ENCODE measurements at places on chromosomes 2 and 18.

DNA sequence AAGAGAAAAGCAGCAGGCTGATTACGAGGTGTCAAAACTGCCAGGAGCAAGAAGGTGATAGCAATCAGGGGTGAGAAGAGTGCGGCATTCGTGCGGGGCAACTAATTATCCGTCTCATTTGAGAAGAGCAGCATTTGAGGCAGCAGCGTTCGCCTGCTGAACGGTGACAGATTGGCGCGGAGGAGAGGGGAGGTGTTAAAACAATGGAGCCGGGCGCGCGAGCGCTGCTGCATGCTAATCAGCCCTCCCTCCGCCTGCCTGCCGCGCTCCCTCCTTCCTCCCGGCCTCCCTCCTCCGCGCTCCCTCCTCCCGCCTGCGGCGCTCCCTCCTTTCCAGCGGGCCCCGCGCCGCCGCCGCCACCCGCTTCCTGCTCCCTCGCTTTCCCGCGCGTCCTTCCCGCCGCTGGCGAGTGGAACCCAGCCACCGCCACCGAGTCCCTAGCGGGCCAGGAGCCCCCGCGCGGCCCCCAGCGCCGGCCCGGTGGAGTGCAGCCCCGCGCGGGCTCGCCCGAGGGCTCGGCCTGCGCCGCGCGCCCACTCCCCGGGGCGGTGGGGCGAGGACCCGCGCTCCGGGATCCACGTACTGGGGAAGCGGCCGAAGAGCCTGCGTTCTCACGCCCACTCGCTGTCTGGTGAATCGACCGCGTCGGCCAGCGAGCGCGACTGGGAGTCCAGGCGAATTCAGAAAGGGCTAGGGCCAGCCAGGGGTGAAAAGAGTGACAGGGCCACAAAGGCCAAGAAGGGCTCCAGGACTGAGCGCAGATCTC, 69.5 kb upstream of the PSMD14 start:
- ATAC-seq = peak; percentile 85

- no peak for ATAC-seq
Observed at GRCh38 chr18:74420481-74420880, 36.6 kb downstream of the DIPK1C start.

GRCh38 chr2:99898336-99899048, 243.9 kb downstream of the AFF3 start:
- ATAC-seq = no peak

DNA sequence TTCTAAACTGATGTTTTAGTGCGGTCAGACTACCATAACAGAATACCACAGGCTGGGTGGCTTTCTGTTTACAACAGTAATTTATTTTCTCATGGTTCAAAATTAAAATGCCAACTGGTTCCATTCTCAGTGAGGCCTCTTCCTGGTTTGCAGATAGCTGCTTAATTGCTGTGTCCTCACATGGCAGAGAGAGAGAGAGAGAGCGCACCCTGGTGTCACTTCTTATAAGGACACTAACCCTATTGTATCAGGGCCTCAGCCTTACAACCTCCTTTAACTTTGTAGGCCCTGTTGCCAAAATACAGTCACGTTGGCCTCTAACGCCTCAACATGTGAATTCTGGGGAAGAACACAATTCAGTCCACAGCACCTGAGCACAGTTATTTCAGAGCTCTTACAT, 37.5 kb upstream of the ZNF385B start:
- ATAC-seq = no peak

DNA sequence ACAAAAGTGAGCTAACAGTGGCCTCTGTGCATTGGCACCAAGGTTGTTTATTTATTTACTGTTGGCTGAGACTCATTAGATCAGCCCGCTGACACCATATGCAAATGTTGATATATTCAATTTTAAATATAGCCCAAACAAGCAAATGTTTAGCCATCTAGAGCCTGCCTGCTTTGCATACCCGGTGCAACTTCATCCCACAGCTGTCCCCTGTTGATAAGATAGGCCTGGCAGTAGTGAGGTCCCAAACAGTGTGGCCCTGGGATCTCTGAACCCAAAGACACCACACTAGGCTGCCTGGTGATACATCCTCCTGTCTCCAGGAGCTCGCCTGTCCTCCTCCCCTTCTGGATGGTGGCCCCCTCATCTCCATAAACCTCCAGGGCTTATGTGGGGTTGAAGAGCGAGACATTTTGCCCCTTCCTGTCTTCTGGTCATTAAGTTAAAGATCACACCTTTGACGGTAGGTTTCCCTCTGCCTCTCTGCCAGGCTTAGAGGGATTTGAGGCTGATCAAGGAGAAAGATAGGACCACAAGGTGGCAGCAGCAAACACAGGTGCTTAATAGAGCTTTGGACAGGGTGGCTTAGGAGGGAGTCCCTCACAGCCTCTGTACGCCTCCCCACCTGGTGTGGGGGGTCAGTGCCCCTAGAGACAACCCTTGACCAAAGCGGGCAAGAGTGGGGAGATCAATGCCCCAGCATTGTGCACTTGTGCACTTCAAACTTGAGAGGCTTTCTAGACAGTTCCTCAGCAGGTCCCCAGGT, 23.7 kb upstream of the MYO5B start:
- no peak for ATAC-seq

- ATAC-seq = no peak
Observed at GRCh38 chr2:20614201-20615067, 36.5 kb downstream of the HS1BP3 start.

GRCh38 chr2:80054346-80054675, 250.2 kb downstream of the LRRTM1 start:
- ATAC-seq = no peak

GRCh38 chr2:48145845-48146452, 239.7 kb upstream of the FBXO11 start:
- ATAC-seq = peak; percentile 94

GRCh38 chr18:12328179-12328823, 20.3 kb downstream of the TUBB6 start:
- ATAC-seq = peak; percentile 19

DNA sequence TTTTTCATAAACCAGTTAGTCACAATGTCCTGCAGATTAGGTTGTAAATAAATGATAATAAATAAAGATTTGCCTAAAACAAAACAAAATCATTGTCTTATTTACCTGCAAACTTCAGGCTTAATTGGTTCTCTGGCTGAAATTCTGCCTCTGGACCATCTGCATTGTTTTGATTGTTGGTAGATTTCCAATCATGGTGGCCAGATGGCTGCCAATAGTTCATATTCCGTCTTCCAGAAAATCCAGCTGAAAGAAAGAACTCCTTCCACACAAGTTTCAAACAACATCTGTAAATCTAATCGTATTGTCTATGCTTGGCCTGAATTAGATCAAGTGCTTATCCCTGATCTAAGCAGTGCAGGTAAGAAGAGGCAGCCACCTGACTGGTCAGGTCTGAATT, 771.1 kb upstream of the ZEB2 start:
- no peak for ATAC-seq

DNA sequence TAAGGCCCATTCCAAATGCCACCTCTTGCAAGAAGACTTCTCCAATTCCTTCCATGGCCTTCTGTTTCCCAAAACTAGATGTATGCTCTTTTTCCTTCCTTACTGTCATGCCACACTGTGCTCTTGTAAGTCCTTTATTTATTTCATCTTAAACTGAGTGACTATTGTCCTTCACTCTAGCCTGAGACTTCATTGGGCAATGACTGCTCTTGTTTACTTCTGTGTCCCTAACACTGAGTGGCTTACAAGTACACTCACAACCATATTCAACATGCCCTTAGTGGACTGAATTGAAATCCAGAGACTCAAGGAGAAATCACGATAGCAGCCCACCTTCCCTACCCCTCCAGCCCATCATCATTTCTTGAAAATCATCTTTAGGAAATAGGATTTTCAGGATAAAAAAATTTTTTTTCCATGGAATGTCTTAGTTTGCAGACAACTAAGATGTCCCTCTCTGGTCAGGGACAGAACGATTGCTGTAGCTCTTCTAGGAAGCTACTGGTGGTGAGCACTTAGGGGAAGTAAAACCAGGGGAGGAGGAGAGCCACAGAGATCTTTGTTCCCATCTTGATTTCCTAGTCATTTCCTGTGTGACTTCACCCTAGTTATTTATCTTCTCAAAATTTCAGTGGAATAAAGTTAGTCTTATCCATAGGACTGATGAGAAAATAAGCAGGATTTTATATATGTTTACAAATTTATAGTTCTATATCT, 80.7 kb downstream of the CYRIA start:
- ATAC-seq = no peak

DNA sequence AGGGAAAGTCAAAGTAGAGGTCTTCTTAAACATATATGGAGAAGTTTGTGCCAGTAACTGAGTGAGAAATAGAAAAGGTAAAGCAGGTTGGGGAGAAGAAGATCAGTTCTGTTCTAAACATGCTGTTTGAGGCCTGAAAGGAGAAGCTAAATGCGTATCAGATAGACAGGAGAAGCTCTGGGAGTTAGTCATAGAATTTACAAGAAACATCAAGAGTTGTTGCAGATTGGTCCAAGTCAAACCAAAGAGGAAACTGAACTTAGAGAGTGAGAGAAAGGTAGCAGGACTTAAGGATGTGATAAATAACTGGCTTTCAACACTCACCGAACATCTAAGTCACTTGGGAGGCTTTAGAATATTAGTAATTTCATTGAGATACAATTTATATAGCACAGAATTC, 29.2 kb upstream of the CERS6 start:
- ATAC-seq = no peak

GRCh38 chr18:23442958-23443357, 10.1 kb upstream of the RIOK3 start:
- no peak for ATAC-seq

GRCh38 chr18:34794348-34794747, 84.2 kb downstream of the DTNA start:
- ATAC-seq = peak; percentile 58

DNA sequence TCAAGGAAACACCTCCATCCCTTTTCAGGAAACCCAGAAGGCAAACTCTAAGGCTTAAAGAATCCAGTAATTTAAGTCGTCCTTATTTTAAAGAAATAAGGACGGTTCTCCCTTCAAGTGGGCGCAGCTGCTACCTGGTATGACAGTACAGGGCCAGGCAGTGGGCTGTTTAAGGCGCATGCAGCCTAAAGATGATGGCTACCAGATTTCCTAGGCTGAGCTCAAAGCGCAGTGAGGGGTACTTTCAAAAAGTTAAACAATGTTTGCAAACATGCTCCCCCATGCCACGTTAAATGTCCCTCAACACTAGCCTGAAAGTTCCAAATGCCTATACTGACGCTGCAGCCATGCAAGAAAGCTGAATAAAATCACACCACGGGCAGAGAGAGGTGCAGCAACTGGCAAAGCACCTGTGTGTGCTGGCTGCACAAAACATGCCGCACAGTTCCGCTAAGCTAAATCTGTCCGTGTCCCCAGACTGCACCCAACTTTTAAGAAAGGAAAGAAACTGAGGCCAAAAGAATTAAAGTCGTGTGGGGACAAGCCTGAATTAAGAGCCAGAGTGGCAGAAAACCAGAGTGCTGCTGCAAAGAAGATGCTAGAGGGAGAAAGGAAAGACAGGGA, 583 bp downstream of the HIBCH start:
- ATAC-seq = peak; percentile 6

GRCh38 chr2:71476495-71476894, 23.1 kb downstream of the DYSF start:
- ATAC-seq = no peak

DNA sequence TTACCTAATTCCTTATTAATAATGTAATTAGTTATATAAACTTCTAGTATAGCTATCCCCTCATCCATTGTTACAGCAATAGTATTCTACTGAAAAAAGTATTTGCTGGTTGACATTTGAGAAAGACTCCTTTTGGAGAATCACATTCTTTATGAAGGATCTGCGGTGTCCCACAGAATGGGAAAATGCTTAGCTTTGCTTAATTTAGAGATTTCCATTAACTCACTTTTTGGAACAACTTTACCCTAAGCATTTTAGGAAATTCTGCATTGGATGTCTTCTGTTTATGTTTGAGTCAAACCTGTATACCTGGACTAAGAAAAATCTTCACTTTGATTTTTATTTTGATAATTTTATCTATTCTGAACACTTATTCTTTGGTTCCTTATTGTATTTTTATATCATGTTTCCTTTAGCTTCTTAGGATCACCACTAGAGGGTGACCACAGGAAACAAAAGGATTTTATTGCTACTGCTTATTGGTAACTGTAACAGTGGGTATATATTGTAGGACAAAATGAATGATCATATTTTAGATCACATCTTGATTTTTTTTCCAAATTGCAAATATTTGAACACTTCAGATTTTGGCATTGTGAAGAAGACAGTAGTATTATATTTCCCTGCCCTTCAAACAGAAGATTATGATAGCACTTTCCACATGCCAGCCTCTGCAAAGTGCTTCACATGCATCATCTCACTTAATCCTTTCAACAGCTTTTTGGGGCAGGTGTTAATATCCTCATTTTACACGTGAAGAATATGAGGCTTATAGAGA, 79.6 kb downstream of the MIB1 start:
- no peak for ATAC-seq

DNA sequence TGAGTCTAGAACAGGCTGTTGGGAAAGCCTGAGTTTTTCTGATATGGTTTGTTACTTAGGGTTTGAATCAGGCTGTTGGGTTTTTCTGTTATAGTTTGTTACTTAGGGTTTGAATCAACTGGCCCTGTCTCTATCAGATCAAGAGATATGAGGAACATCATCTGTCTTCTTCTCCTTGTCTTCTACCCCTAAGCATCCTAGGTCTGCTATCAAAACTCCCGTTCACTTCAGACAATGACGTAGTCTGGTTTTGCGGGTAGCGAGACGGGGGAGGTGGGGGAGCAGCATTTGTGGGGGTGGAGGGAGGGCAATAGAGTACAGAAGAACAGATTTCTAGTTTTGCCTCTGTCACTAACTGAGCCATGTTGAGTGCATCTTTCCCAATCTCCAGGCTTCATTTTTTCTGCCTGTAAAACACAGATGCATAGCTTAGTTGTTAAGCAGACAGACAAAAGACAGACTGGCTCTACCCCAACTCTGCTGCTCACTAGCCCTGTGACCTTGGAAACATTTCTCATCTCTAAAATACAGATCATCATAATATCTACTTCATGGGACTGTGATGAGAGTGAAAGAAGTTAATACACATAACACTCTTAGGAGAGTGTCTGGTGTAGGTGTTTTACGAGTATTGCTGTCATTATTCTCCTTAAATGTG, 9.1 kb downstream of the TNP1 start:
- ATAC-seq = no peak

DNA sequence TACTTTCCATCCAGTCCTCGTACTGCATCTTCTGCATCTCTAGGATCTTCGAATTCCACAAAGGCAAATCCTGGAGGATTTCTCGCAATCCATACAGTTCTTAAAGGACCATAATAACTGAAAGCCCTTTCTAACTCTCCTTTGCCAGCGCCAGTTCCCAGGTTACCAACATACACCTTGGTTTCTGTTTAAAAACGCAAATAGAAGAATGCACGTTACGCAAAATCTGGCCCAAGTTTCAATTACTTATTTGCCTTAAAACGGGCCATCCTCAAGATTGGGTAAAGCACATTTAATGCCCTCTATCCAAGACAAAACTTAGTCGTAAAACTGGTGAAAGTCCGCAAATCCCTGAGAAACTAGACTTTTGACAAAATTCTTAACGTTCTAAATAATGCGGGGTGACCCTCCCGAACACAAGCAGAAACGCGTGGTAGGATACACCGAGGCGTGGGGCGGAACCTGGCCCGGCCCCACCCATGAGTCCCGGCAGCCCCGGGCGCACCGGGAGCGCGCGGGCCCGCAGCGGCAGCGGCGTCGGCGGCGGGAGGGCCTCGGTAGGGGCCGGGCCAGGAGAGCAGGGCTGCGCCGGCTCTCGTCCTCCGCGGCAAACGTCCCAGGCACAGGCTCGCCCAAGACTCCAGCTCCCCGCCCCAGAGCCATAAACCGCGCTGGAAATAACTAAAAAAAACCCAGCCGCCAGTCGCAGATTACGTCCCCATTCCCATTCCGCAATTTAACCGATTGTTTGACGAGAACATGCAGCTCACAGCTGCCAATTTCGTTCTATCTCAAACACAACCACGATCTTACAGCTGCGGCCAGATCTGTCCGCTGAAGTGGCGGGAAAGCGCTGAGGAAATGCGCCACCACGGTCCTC, 910 bp downstream of the SRSF7 start:
- peak; percentile 11 for ATAC-seq
